ENCODE measurements at places on chromosomes 11 and 22. TPM values are rescaled to one million over a fixed set of nuclear protein-coding genes. Genes with fewer than 3 reads are reported as not detected.

Gene DEPDC5
- 38.5 TPM for total RNA-seq

Gene KIF18A
- 27.4 TPM for total RNA-seq

Gene TSSC4
- total RNA-seq, result 41.5 TPM

Gene CATSPERZ
- not detected for total RNA-seq

Gene CCDC87
- total RNA-seq, result 0.07 TPM

Gene ZP1
- 0.66 TPM for total RNA-seq

Gene NCAPD3
- total RNA-seq, result 104 TPM

Gene MMP13
- not detected for total RNA-seq

Gene TSKU
- total RNA-seq, result 2.3 TPM

Gene KCTD17
- total RNA-seq, result 33.2 TPM

Gene SHISA8
- 0.41 TPM for total RNA-seq

Gene TTC28
- total RNA-seq, result 1.1 TPM

Gene NXPE1
- not detected for total RNA-seq

Gene USP2
- 0.41 TPM for total RNA-seq

Gene FUT4
- total RNA-seq, result 8.5 TPM

Gene GGT5
- 0.11 TPM for total RNA-seq

Gene NPAS4
- 0.27 TPM for total RNA-seq

Gene MS4A5
- total RNA-seq, result not detected
